ENCODE measurements at places on chromosomes 1 and 21.

DNA sequence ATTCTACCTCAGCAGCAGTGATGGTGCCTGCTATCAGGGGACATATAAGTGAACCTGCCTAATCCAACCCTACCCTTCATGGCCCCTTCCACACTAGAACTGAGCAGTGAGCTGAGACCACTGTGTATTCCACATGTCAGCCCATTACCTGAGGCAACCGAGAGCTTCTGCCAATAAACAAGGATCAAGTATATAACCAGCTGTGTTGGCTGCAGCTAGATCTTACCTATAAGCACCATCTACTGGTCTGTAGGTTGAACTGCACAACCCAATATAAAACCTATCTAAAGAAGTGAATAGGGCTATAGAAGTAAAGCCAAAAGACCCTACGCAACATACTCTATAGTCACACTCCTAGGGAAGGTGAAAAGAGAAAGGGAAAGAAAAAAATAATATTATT, 376.9 kb downstream of the HHIPL2 start:
- peak; percentile 38 for DNase-seq

- no peak for DNase-seq
Observed at GRCh38 chr1:224800486-224801119, 128.9 kb upstream of the DNAH14 start.

DNA sequence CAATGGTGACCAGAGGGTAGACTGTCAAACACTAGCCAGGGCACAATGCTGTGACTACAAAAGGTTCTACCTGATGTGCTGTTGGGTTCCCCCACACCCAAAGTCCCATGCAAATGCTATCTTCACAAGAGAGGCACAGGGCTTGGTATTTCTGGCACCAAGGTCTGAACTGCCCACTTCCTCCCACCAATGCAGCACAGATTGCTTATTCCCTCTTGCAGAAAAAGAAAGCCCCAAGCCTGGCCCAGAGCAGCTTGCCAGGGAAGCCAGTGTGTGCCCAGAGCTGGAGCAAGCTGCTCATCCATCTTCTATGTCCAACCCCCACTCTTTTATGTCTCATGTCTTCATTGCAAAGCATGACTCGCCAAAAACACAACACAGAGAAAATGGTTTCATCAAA, 149.4 kb upstream of the CAMK1G start:
- no peak for DNase-seq

DNA sequence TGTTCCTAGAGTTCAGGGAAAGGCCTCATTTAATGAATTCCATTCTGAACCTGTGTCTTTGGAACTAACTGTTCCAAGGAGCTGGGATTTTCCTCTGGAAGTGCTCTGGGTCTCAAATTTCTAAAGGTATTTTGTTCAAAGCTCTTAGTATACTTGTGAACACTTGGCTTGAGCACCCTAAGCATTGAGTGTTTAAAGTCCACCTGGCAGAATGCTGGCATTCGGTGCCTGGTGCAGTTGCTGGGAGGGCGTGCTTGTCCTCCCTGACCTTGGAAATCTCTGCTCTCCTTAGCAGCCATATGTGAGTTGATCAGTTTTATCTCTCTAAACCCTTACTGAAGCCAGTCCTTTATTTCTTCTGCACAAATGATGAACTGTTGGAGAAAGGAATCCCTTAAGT, 3.0 kb downstream of the MTARC2 start:
- DNase-seq = no peak
